ENCODE measurements at places on chromosomes 1 and 21.

DNA sequence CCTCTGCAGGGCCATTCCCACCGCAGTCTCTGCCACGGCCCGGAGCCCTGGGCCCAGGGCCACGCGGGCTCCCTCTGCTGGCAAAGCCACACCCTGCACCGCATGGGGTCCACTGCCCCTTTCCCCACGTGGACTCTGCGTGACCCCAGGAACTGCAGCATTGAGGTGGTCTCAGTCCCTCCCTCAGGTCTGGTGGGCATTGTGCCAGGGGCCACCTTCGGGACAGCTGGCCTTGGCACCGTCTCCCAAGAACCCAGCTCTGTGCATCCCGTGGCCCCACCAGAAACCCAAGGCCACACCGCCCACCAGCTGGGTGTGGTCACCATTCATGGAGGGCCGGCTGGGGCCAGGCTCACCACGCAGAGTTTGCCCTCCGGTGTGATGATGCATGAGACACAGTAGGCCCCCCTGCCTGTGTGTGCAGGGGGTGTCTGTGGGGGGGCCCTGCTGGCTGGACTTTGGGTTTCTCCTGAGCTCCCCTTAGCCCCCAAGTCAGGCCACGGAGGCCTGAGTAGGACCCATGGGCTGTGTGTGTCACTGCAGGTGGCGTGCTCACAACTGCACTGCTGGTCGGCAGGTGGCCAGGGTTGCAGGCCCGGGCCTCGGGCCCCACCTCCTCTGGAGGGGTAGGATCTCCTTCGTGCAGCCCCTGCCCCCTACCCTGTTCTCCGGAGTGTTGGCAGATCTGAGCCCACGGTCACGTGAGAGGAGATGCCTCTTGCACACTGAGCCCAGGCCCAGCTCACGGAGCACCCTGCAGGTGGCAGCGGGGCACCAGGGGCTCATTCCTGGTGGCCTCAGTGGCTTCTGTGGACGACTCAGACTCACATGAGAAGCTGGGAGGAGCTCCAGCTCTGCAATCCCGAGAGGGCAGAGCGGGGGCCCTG, 5.8 kb downstream of the VWA1 start:
- peak; percentile 13 for DNase-seq

- DNase-seq: no peak
Observed at GRCh38 chr1:47431534-47431933, 6.3 kb upstream of the FOXD2 start.

DNA sequence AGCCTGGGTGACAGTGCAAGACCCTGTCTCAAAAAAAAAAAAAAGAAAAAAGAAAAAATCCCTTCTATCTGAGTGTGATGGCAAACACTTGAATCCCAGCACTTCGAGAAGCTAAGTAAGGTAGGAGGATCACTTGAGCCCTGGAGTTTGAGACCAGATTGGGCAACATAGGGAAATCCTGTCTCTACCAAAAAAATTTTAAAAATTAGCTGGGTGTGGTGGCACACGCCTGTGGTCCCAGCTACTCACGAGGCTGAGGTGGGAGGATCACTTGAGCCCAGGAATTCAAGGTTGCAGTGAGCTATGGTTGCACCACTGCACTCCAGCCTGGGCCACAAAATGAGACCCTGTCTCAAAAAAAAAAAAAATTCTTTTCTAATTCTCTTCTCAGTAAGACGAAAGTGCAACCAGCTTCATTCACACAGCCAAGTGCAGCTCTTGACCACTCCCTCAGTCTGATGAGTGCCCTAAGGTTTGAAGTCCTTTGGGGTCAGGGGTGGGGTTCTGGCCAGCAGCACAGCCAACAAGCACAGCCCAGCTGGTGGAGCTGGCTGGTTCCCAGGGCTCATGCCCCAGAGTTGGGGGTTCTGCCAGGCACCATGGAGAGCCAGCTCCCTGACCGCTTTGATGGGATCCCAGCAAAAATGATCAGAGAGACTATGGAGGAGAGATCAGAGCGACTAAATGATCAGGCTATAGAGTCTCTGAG, 8.0 kb downstream of the SLC2A5 start:
- no peak for DNase-seq

DNA sequence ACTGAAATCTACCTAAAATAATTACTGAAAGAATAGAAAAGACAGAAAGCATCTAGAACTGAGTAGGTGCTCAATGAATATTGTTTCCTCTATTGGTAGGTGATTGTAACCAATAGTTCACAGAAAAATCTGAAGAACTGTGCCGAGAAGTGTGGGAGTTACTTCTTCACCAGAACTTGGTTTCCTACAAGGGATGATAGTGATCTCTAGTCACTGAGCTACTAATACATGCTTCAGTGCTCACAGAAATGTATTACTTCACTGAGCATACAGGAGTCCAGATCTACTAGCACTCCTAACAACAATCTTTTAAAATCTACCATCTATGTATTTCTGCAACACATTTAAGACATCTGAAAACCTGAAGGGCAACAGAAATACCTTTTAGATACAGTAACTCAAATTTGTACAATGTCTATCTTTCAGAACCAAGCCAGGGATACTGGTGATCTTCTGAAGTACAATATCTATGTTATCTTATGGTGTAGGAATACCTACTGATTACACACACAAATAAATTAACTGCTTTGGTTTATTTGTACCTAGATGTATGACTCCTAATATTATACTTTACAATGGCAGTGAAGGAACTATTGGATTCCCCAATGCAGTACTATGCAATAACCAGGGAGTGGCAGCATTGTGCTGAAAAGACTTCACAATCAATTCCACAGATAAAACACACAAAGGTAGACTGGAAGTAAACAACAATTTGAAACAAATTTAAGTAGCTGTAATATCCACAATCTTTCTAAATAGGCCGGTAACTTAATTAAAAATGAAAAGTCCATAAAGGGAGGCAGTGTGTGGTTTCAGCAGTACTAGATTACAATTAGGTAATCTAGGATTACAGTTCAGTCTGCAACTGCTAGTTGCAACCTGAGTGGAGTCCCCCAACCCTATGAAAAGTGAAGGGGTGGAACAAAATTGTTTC, 243.0 kb downstream of the SLC45A1 start:
- DNase-seq: peak; percentile 61

GRCh38 chr21:46605767-46606426, 1.0 kb upstream of the S100B start:
- DNase-seq: no peak

Data from NCI-H69 (cell line).